ENCODE measurements at places on chromosomes 5 and 9. TPM values are rescaled to one million over a fixed set of nuclear protein-coding genes. Genes with fewer than 3 reads are reported as not detected.

Gene ZNF79
- 2.7 TPM for polyA plus RNA-seq

Gene GDNF
- 0.15 TPM for polyA plus RNA-seq

Gene RMI1
- 2.7 TPM for polyA plus RNA-seq

Gene KCNN2
- 13.1 TPM for polyA plus RNA-seq

Gene TRIP13
- 17.9 TPM for polyA plus RNA-seq
